Mesothelial cell of epicardium (in vitro differentiated cells): ENCODE measurements at places on chromosomes 16 and 17. TPM values are rescaled to one million over a fixed set of nuclear protein-coding genes. Genes with fewer than 3 reads are reported as not detected.

The PNMT gene
- 1.7 to 2.1 TPM (median 1.7 TPM) in 3 replicates for total RNA-seq

The SLC6A2 gene
- total RNA-seq, result 0.18 to 0.34 TPM (median 0.31 TPM) in 3 replicates

The PIRT gene
- not detected in 3 replicates for total RNA-seq

The ITGA2B gene
- total RNA-seq, result 12.2 to 15.9 TPM (median 13.6 TPM) in 3 replicates

The USP43 gene
- total RNA-seq, result 8.9 to 10.2 TPM (median 9.7 TPM) in 3 replicates
